ENCODE measurements at places on chromosomes 3 and 15.

GRCh38 chr3:155153242-155154186 is 73.4 kb downstream of the MME start:
- DNase-seq = no peak

- no peak for DNase-seq
Observed at GRCh38 chr15:79615754-79616153, 183.6 kb downstream of the MINAR1 start.

DNA sequence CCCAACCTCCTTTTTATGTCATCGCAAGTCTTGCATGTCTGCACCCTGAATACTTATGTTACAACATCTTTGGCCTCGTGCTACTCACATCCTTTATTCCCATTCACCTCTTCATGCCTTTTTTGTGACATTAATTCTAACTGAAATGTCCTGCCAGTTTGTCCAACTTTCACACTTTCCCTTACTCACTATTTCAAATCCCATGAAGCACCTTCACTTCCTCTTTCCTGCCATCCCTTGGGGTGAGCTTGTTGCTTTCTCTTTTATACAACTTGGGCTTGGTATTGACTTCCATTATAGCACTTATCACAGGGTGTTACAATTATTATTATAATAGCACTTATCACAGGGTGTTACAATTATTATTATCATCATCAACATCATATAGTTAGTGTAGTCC is 496.3 kb downstream of the NLGN1 start:
- DNase-seq = no peak

GRCh38 chr3:154979331-154979730 is 100.8 kb upstream of the MME start:
- DNase-seq = no peak

- no peak for DNase-seq
Observed at GRCh38 chr3:146501752-146502151, 32.4 kb upstream of the PLSCR2 start.

DNA sequence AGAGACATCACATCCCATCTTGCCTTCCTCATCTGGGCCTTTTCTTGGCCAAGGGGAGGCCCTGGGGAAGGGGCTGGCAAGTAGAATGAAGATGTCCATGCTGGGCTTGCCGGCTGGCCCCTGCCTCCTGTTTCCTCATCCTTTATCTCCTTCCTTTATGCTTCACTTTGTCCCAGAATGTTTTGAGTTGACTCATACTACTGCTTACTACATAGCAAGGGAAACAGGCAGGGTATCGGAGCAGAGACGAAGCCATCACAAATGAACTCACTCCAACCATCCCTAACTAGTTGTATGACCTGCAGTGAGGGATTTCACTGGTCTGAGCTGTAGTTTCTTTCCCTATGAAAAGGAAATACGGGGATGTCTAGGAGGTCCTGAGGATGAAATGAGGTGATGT is 66.0 kb downstream of the CHDH start:
- no peak for DNase-seq
